ENCODE measurements at places on chromosomes 11 and 22.

DNA sequence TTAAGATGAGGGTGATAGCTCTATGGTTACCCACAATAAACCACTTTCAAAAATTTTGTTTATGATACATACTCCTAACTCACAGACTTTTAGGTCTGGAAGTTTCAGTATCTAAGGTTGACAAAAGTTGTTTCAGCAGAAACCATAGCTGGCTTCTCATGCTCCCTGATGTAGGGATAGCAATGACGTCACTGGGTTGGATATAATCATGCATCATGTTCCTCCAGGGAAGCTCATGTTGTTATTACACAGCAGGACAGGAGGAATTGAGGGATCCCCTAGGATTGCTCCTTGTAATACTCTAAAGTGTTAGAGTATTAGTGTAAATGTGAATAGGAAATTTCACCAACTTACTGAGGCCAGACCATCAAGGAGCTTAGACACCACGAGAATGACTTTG is 23.6 kb downstream of the APOL3 start:
- no peak for DNase-seq

GRCh38 chr11:113564527-113565130 is 89.4 kb upstream of the DRD2 start:
- no peak for DNase-seq

DNA sequence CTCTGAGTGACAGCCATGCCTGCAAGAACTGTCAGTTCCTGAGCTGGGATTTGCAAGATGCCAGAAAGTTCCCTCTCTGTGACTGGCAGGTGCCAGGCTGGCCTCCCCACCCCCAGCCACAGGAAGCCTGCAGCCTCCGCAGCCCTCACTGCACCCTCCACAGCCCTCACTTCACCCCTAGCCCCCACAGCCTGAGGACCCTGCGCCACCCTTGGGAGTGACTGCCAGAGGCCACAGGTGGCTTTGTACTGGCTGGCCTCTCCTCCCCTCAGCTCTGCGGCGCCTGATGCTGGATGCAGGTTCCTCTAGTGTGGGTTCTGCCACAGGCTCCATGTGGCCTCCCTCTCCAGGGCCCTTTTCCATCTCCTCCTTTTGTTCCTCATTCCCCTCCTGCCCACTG is 28.7 kb downstream of the MPPED1 start:
- no peak for DNase-seq

DNA sequence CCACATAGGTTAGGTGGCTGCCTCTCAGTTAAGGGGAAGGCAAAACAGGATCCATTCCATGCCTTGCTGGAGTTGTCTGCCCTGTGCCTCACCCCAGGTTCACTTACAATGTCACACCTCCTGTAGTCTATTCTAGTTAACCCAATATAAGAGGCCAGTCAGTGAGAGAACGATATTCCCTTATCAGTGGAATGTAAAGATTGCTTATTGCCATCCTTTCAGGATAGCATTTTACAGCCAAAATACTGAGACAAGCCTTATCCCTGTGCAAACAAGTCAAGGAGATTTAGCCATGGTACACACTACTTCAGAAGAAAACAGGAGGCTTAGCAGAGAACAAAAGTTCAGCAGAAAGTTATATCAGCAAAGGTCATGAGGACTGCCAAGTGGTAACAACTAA is 5.5 kb downstream of the CYP2R1 start:
- no peak for DNase-seq

DNA sequence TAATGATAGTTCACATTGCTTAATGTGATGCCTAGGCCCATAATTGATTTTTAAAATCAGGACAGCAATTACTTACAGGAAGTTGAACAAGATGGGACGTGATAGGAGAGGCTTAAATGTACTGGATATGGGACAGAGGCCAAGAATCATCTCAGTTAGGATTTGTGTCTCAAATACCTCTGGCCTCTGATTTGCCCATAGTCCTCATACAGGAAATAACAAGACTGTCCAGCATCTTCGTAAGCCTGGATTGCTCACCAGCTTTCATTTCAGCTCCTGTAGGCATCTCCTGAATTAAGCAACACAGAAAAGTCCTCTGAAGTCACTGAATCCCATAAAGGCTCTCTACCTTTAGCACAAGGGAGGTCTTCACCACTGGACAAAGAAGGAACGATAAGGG is at the start of gene MRGPRX3:
TSS of gene MRGPRX3 (plus strand) at position 231 of the 400 bp plus-strand sequence. CDS start 4,632 bp downstream, outside the sequence.
- DNase-seq, result no peak

DNA sequence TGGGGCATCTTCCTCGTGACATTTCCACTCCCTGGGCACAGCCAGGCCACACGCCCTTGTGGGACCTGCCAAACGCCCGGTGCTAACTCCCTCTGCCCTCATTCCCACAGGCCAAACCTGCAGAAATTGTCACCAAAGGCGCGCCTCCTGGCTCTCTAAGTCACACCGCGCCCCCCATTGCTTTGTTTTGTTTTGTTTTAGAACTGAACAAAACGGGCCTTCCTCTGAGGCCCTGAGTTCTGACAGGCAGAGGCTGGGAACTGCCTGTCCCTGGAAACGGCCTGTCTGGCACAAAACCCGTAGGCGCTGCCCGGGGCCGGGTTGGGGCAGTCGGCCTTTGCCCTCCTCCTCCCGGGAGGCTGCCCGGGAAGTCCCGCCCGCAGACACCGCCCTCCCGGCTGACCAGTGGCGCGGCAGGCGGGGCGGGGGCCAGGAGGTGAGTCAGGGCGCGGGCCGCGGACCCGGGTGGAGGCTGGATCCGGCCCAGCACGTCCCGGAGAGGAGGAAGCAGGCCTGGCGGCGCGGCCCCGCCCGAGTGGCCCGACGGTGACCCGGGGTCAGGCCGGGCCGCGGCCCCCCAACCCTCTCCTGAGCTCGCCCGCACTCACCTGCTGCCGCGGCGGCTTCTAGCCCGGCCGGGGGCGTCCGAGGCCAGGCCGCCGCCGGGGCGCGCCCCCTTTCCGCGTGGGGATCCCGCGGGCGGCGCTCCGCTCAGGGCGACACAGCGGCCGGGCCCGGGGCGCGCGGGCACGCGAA is 465 bp downstream of the SUN2 start:
- DNase-seq, result peak; percentile 35

DNA sequence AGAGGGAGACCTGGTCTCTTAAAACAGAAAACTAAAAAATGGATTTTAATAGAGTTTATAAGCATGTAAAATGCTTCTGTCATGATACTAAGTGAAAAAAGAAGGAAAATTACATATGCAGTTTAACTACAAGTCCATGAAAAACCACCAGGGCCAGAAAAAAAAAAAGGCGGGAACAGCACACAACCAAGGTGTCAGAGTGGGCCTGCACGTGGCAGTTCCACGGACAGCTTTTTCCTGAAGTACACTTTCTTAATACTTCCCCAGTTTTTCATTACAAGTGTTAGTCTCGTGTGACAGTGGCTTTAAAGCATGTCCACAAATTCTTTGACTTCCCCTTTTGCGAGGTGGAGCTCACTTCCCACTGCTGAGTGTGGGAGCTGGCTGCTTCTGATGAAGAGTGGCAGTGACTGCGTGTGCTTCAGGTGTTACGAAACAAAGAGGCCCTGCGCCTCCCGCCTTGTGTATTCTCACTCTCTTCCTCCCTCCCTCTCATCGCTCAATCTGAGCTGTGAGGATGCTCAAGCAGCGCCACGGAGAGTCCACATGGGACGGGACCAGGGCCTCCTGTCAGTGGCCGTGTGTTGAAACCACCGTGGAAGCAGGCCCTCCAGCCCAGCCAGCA is 16.4 kb downstream of the PPM1F start:
- no peak for DNase-seq

GRCh38 chr22:45878901-45879551 is 97.9 kb downstream of the WNT7B start:
- DNase-seq, result no peak

GRCh38 chr11:2593393-2593950 is 106.3 kb downstream of the KCNQ1OT1 start:
- no peak for DNase-seq

- DNase-seq, result no peak
These were observed 43.1 kb downstream of the FDX1 start for GRCh38 chr11:110472858-110473257.
